ENCODE measurements at places on chromosomes 1 and 21.

DNA sequence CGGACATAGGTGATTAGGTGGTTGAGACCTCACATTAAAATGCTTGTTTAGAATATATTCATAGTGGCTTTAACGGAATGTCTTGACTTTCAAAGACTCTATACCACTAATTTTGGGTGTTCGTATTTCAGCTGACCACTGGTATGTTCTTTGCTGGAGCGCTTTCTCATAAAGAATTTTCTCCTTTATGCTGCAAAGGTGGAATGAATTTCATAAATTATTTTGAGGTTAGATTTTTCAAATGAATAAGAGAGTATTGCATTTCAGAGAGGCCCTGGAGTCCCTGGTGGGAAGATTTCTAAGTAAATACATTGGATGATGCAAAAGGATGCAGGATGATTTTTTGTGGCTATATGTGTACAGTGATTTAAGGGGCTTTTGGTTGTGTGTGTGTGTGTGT lies 55.8 kb downstream of the HUNK start:
- DNase-seq: no peak

DNA sequence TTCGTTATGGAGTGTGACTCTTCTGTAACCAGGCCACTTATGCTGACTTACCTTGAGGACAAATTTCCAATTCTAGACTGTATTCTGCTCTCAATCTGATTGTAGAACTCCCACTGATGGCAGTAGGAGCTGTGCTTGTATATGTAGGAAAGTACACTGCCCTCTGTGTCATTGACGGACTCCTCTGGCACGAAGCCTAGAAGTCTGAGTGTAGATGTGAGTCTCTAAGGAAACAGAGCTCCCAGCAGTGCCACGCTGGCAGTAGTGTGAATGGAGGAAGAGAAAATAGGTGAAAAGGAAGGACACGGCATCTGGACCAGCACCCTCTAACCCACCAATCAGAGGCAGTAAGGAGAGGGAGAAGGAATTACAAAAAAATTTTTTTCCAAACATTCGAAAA lies 130.4 kb upstream of the ADGRL2 start:
- peak; percentile 56 for DNase-seq

- DNase-seq: no peak
These were observed 46.4 kb upstream of the SIPA1L2 start for GRCh38 chr1:232676307-232676706.

GRCh38 chr21:33857846-33858666 lies 57.5 kb downstream of the ATP5PO start:
- DNase-seq: no peak

GRCh38 chr1:217891966-217892365 lies 260.8 kb downstream of the SPATA17 start:
- DNase-seq: no peak

DNA sequence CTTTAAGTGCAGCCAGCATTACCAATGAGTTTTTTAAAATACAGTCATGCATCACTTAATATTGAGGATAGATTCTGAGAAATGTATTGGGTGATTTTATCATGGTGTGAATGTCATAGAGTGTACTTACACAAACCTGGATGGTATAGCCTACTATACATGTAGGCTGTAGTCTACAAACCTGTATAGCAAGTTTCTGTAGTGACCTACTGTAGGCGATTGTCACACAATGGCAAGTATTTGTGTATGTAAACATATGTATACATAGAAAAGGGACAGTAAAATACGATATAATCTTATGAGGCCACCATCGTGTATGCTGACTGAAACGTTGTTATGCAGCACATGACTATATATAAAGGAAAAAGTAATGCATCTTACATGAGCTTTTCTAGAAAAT lies 48.2 kb downstream of the RPE65 start:
- no peak for DNase-seq

GRCh38 chr1:171913385-171913784 lies 72.1 kb downstream of the DNM3 start:
- DNase-seq: peak; percentile 51

GRCh38 chr1:10866321-10867093 lies 70.1 kb upstream of the CASZ1 start:
- peak; percentile 16 for DNase-seq

- DNase-seq: no peak
These were observed 29.2 kb upstream of the CNTN2 start for GRCh38 chr1:205013683-205014367.

GRCh38 chr1:12475947-12476346 lies 142.1 kb downstream of the DHRS3 start:
- no peak for DNase-seq

- DNase-seq: no peak
These were observed 22.6 kb upstream of the IL20 start for GRCh38 chr1:206842854-206843253.

GRCh38 chr1:18481921-18482701 lies 1.4 kb downstream of the KLHDC7A start:
- no peak for DNase-seq

GRCh38 chr1:30804822-30805221 lies 47.2 kb upstream of the LAPTM5 start:
- no peak for DNase-seq

- no peak for DNase-seq
These were observed 17.0 kb downstream of the SLC26A9 start for GRCh38 chr1:205926213-205926612.

GRCh38 chr1:20385630-20386029 lies 95.0 kb downstream of the VWA5B1 start:
- DNase-seq: no peak

GRCh38 chr1:91650764-91651163 lies 150.1 kb downstream of the CDC7 start:
- peak; percentile 48 for DNase-seq

- DNase-seq: peak; percentile 21
These were observed 206.4 kb upstream of the PTGFR start for GRCh38 chr1:78284354-78284753.

- DNase-seq: no peak
These were observed 22.9 kb downstream of the OVAAL start for GRCh38 chr1:180581635-180582039.

- DNase-seq: no peak
These were observed 18.7 kb upstream of the RGSL1 start for GRCh38 chr1:182431278-182431677.

- DNase-seq: no peak
These were observed 97.3 kb downstream of the SPSB1 start for GRCh38 chr1:9389968-9390367.

GRCh38 chr1:171389171-171389570 lies 75.2 kb downstream of the FMO4 start:
- no peak for DNase-seq

GRCh38 chr21:39444421-39445180 lies 977 bp downstream of the LCA5L start:
- no peak for DNase-seq

DNA sequence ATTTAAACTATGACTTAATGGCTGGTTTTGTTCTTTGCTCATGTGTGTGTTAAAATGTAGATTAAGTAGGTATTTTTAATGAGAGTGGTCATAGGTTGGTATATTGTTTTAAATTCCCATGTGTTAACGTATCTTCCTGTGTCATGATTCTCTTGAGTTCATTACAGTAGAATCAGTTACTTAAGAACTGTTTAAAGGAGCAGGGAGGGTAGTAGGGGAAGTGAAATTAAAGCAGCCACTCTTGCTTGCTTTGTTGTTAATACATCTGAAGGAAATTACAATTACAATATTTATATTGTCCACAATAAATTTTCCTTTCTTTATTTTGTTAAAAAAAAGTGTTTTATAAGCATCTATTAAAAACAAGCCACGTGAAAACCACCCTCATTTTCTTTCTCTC lies 119.2 kb upstream of the KIAA1614 start:
- no peak for DNase-seq

DNA sequence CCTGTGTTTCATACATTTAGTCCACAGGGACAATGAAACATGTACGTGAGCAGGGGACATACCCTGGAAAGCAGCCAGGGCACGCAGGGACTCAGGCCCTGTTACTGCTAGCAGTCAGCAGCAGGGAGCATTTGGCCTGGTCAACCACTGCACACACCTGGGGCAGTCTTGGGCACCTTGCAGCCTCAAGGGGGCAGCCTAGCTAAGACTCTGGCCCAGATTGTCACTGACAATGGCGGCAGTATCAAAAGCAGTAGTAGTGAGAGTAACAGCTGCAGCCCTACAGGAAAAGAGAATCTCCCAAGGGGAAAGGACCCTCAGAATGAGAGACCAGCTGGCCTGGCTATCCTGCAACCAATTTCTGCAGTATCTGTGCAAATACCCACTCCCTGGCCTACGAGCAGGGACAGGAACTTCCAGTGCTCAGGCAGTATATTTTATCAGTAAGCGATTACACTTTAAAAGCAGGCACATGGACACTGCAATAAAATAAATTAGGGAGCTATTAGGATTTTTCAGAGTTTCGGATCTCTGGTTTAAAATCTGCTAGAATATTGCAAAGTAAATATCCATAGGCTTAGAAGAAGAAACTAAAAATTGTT lies 475.6 kb downstream of the LTN1 start:
- DNase-seq: peak; percentile 67

- no peak for DNase-seq
These were observed 185.2 kb downstream of the RASAL2 start for GRCh38 chr1:178278916-178279686.

DNA sequence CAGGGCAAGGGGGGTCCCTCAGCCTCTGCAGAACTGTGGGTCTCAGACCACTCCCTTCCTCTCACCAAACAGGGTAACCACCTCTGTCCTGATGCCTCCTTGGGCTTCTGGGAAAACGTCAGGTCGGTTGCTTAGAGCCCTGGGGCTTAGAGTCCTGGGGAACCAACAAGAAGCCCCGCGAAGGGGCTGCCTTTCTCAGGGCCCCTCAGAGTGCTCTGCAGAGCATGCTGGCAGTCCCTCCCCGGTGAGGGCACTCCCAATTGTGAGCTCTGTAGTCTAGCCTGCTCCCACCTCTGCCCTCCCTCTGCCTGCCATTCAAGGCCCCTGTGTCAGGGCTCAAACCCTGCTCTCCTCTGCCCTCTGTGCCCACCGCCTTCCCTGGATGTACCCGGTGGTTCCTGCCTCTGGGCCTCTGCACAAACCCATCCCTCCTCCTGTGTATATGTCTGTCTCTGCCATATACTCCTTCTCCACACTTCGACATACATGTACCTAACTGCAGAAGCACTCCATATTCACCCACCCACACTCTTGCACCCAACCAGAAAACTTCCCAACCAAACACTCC lies 92.3 kb downstream of the DMRTB1 start:
- DNase-seq: peak; percentile 2

- no peak for DNase-seq
These were observed 94.1 kb downstream of the GALNT2 start for GRCh38 chr1:230160957-230161771.

DNA sequence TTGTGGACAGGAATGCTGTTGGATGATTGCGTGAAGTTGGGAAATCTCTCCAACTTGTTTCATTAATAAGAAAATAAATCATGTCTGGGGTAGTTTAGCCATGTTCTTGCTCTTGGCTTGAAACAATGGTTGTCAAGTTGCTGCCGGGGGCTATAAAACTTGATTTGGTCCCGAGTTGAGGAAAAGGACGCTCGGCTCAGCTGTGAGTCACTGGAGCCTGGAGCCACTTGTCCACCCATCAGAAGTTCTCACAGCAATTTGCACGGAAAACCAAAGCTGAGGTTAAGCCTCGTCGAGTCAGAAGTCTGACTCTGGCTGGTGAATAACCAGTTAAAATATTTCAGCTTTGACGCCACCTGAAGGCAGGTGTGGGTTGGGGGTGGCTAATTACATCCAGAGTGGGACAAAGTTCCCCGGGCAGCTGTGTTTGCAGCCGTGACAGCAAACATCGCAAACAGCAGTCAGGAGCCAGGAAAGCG lies 19.7 kb upstream of the RIPK4 start:
- DNase-seq: no peak

DNA sequence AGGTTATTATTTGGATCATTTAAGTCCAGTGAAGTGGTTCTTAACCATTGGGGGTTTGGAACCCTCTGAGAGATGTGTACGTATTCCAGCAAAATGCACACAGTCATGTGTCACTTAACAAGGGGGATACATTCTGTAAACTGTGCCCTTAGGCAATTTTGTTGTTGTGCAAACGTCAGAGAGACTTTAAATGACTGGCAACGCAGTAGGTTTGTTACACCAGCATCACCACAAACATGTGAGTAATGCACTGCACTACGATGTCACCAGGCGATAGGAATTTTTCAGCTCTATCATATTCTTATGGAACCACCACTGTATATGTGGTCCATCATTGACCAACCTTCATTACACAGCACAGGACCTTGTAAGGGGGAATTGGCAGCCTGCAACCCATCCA lies 11.9 kb downstream of the AHCYL1 start:
- no peak for DNase-seq

- DNase-seq: no peak
These were observed 19.7 kb upstream of the COL24A1 start for GRCh38 chr1:86176226-86176625.

- no peak for DNase-seq
These were observed 34.3 kb upstream of the SLC16A1 start for GRCh38 chr1:112990271-112990670.

- no peak for DNase-seq
These were observed 171.9 kb upstream of the USP25 start for GRCh38 chr21:15557925-15558324.

- DNase-seq: no peak
These were observed 770 bp downstream of the NTNG1 start for GRCh38 chr1:107141491-107142126.

- peak; percentile 65 for DNase-seq
These were observed 5.4 kb upstream of the TDRD5 start for GRCh38 chr1:179586107-179586823.

DNA sequence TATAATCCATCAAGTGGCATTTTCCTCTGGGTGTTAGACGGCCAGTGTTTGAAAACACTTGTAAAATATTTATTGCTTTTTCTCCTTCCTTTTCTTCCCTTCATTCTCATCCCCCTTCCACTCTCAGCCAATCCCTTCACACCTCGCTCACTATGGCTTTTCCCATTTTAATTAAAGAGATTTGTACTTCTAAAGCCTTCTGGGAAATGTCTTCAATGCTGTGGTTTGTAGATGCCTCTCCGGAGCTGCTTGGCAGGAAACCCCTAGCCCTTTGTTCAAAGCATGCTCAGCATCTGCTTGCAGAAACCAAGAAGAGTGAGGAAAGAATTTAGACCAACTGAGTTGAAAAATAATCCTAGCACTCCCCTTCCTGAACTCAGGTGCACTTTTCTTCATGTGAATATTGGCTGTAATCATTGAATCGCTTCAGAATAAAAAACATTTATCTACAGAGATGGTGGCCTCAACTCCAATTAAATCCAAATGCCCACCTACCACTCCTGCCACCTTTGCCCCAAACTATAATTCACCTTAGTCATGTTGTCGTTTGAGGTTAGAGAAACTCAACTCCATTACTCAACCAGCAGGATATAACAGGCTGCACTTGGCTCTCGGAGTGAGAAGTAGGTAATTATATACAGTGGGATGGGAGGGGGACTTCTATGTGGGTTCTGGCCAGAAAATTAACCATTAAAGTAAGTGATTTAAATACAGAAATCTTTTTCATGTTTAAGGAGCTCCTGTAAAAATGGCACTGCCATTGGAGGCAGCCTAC lies 659.4 kb upstream of the CAMK1G start:
- DNase-seq: no peak

DNA sequence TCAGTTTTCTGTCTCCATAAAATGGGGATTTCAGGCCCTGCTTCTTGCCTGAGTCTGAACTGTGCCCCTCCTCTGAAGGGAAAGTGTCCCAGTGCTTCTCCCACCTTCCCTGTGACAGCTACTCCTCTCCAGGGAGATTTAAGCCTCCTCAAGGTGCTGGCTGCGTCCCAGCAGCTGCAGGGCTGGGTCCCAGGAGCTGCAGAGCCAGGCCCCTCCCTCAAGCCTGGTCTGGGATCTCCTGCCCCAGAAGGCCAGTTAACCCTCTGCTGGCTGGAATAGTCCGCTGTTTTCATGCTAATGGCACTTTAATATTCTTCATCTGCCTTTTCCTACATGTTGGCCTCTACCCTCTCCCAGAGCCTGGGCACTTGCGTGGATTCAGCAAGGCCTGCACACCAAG lies 99.0 kb downstream of the PLXNA2 start:
- DNase-seq: no peak
